ENCODE measurements at places on chromosomes 2 and 18.

- DNase-seq, result no peak
Measured at GRCh38 chr18:79389689-79390088, 6.0 kb upstream of the NFATC1 start.

DNA sequence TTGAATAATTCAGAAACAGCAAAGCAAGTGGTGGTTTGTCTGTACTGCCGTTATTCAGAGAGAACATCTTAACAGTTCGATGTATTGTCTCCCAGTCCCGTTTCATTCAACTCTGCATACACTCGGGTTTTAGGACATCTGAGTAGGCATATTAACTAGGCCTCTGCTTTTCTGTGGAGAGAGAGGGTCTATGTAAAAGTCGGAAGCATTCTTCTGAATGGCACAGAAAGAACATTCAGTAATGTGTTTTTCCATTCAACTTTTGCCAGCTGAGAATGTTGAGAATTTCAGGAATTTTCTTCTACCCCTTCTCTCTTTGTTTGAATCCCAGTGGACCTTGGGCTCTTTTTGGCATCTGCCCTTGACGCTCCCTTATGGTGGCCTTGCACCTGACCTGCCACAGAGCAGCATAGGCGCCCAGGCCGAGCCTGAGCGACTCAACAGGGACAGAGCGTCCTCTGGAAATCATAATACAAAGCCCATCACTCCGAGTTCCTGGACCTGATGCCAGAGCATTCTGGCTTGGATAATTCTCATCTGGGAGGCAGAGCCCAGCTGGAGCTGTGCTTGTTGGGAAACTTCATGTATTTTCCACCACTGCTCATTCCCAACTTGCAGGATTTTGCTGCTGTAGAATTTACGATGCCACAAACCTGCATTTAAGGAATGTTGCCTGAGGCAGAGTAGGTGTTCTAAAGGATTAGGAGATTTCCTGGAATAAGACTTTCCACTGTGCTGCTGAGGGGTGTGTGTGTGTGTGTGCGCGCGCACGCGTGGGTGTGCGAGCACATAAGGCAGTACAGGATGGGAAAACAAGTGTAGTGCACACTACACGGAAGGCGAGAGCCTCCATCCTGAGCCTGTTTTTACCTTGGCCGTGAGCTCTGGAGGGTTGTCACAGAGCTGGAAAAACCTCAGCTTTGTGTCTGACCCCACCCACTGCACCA lies 77.2 kb upstream of the TXNDC2 start:
- DNase-seq, result peak; percentile 57

GRCh38 chr2:68475110-68475509 lies 7.7 kb downstream of the APLF start:
- no peak for DNase-seq

- peak; percentile 31 for DNase-seq
Measured at GRCh38 chr2:9984871-9985480, 33.5 kb downstream of the GRHL1 start.

GRCh38 chr2:134347756-134348155 lies 93.9 kb downstream of the MGAT5 start:
- no peak for DNase-seq

GRCh38 chr2:156901373-156902031 lies 356.0 kb upstream of the GALNT5 start:
- DNase-seq, result no peak

DNA sequence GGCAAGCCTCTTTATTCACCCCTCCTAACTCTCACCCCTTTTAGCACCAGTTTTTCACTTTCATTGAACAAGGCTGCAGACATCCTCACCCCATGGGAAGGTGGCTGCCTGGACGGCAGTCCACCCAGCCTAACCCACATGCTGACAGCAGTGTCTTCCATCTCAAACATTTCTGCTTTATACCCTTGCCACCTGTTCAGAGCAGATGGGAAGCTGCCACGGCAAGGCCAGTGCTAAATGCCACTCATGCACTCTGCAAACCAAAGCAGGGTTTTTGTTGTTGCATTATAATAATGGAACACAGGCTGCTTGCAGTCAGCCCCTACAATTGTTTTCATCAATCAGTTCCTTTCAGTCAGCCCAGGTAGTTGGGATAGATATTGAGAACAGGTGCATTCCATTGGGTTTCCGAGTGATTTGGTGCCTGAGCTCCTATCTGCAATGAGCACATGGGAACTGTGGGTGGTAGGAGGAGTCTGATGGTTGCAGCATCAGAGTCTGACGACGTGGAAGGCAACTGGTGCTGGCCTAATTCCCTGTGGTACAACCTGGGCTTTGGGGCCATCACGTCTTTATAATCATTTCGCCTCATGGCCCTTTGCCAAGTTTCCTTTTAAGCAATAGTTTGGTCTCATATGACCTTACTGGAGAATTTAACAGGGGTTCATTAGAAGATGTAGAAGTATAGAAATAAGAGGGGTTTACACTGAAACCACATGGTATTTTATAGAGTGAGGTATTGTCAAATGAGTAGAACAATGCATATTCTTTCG lies 252.5 kb upstream of the SP5 start:
- no peak for DNase-seq

GRCh38 chr2:147025646-147026585 lies 818.9 kb upstream of the ACVR2A start:
- no peak for DNase-seq

GRCh38 chr2:34670482-34670881 lies 1071.4 kb upstream of the FAM98A start:
- no peak for DNase-seq

GRCh38 chr18:58590839-58591238 lies 38.1 kb downstream of the ALPK2 start:
- no peak for DNase-seq

- DNase-seq, result peak; percentile 50
Measured at GRCh38 chr2:70360661-70361270, 58.9 kb upstream of the FAM136A start.

- no peak for DNase-seq
Measured at GRCh38 chr2:72051204-72051603, 96.5 kb downstream of the CYP26B1 start.

GRCh38 chr2:193332941-193333340 lies 1138.2 kb upstream of the TMEFF2 start:
- peak; percentile 40 for DNase-seq

DNA sequence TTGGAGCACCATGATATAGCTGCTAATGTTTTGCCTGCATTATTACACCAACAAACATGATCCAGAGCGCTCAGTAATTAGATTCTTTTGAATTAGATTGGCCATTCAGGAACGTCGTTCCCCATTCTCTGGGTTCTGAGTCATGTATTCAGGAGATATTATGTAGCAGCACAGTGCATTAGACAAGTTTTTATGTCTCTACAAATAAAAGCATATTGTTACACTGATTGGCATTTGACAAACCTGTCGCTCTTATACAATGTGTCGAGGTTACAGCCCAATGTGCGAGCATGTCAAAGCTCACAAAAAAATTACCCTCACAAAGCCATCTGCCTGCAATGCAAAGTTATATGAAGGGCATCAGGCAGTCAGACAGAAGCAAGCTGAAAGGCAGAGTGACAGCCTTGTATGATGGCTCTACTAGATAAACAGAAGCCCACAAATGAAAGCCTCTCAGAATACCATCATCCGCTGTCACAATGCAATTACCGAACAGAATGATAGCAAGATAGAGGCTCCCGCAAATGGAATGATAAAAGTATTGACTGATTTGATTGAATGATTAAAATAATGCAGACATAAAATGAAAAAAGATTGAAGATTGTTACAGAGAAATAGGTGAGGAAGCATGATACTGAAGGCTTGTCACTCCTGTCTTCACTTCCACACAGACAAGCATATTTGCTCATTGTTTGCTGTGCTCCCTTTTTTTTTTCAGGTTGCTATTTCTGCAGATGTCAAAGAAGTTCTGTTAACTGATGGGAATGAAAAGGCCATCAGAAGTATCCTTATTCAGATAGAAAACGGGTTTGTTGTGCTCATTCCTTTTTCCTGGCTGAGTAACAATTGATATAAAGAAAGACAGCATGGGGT lies 234.6 kb upstream of the SIX3 start:
- no peak for DNase-seq

GRCh38 chr18:36352384-36352783 lies 54.9 kb downstream of the FHOD3 start:
- peak; percentile 72 for DNase-seq

DNA sequence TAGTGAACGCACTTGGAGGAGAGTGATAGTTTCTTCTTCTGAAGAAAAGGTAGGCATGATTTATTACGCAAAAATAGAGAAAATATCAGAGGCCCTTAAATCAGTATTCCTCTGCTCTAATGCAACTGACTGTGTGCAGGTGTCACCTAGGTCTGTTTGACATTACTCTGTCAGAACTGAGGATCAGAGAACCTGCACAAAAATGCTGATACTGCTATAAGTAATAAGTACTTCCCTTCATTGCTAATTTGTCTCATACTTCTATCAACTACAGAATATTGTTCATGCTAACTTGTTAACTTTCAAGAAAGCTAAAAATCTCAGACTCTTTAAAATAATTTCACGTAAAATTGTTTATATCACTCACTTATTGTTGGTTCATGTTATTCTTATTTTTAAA lies 358.5 kb downstream of the ZNF804A start:
- no peak for DNase-seq

- DNase-seq, result no peak
Measured at GRCh38 chr2:61632276-61633169, 94.4 kb upstream of the XPO1 start.

DNA sequence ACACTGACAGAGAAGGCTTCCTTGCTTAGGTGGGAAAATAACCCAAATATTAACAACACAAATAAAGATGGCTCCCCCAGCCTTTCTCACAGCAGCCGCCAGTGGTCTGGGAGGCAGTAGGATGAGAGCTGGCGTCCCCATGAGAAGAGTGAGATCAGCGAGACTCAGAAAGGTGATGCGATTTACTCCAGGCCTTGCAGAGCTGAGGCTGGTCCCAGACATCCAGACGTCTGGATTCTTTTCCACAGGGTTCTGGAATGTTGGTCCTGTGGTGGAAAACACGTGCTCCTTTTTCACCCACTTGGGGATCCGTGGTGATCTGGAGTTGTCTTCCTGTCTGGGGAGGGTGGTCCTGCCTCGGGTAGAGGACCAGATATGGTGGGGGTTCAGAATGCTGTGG lies 190.6 kb downstream of the CTIF start:
- DNase-seq, result no peak

DNA sequence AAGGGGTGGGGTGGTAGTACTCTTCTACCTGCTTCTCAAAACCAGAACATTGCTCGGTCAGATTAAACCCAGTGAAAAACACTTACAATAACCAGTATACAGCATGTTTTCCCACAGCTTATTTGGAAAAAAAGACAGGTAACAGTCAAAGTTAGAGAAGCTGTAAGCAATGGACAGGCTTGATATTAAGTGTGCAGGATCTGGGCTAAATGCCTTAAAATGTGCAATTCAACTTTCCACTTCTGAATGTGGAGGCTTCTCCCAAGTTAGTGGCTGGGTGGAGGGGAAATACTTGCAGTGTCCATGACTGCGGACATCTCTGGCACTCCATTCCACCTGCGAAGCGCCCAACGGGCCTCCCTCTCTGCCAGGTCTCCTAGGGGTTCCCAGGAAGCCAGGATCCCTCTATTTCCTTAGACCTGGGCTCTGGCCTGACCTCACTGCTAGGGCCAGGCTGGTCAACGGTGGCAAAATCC lies 5.3 kb downstream of the ZEB2 start:
- no peak for DNase-seq

DNA sequence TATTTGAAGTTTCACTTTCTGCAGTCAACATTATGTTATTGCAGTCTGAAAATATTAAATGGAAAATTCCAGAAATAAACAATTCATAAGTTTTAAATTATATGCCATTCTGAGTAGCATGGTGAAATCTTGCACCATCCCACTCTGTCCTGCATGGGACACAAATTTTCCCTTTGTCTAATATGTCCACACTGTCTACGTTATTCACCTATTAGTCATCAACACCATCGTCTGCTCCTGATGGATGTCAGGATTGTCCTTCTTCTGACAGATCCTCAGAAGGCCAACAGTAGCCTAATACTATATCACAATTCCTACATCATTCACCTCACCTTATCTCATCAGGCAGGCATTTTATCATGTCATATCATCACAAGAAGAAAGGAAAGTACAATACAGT lies 163.1 kb downstream of the TXNL1 start:
- DNase-seq, result no peak

GRCh38 chr2:219530048-219530963 lies 13.3 kb downstream of the CHPF start:
- peak; percentile 55 for DNase-seq

GRCh38 chr18:54052259-54052658 lies 172.2 kb downstream of the MBD2 start:
- DNase-seq, result peak; percentile 79

- no peak for DNase-seq
Measured at GRCh38 chr2:224077773-224078507, 38.9 kb upstream of the SERPINE2 start.

DNA sequence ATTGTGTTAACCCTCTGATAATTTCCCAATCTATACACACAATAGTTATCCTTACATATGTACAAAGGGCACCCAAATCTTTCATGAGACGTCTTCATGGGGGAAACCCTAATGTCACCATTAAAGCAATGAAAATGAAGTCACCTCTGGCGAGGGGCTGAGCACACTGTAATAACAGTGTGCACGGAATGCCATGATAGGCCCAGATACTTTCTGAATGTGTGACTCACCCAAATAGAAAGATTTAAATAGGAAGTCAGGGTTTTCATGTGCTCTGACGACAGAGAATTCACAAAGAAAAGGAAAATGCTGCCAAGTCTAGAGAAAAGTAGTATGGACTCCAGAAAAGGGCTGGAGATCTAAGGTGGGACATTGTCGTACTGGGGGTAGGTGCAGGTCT lies 128.3 kb downstream of the SATB2 start:
- no peak for DNase-seq

DNA sequence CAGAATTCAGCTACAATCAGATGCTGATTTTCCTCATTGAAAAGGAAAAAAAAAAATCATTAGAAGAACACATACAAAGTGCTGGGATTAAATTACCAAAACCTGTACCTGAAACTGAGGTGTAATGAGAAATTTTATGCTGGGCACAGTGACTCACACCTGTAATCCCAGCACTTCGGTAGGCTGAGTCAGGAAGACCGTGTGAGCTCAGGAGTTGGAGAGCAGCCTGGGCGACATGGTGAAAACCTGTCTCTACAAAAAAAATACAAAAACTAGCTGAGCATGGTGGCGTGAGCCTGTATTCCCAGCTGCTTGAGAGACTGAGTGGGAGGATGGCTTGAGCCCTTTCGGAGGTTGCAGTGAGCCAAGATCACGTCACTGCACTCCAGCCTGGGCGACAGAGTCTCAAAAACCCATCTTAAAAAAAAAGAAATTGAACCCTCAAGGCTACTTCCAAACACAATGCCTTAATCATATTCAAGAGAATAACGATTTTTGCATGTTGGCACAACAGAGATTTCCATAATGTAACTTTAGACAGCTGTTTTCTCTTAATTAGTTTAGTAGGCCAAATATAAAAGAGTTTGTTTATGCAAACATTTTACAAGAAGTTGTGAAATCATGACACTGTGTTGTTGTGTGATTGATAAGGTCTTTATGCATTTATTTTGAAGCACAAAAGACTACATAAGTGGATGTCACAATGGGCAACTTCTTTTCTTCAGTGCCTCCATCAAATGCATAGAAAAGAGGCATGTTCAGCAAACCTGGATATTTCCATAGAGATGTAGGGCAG lies 63.9 kb downstream of the FAM161A start:
- peak; percentile 64 for DNase-seq

Measured in foreskin keratinocyte (primary cell).